ENCODE measurements at places on chromosomes 7 and 10. TPM values are rescaled to one million over a fixed set of nuclear protein-coding genes. Genes with fewer than 3 reads are reported as not detected.

The C7orf57 gene
- total RNA-seq: not detected

The GNGT1 gene
- total RNA-seq: not detected

The OR6V1 gene
- total RNA-seq: not detected

The ACTL6B gene
- not detected for total RNA-seq

The SLC18A3 gene
- total RNA-seq: not detected

The MINDY4 gene
- total RNA-seq: 6.3 TPM

The NDUFB8 gene
- 124 TPM for total RNA-seq

The AUTS2 gene
- total RNA-seq: 40.8 TPM

The ZNF804B gene
- not detected for total RNA-seq

The FAM241B gene
- total RNA-seq: 13.7 TPM

The FOXP2 gene
- 23.1 TPM for total RNA-seq

The ZNHIT1 gene
- total RNA-seq: 65.0 TPM

The TBC1D12 gene
- total RNA-seq: 26.3 TPM

The GPR15LG gene
- total RNA-seq: not detected

The LIMK1 gene
- total RNA-seq: 39.1 TPM

The NUDT13 gene
- 2.0 TPM for total RNA-seq

The GPR26 gene
- total RNA-seq: not detected

The CASTOR2 gene
- 10.3 TPM for total RNA-seq

The KLLN gene
- total RNA-seq: 0.72 TPM

The MGAM2 gene
- total RNA-seq: not detected

The PRSS58 gene
- not detected for total RNA-seq

The KIAA1549 gene
- 9.2 TPM for total RNA-seq

The TFR2 gene
- total RNA-seq: 0.87 TPM

The PLXNA4 gene
- total RNA-seq: 13.0 TPM

The LRRTM3 gene
- total RNA-seq: 0.15 TPM

The MGMT gene
- 13.9 TPM for total RNA-seq

The OR2A42 gene
- total RNA-seq: 0.12 TPM

The CPA4 gene
- 2.1 TPM for total RNA-seq

The SLC18A2 gene
- total RNA-seq: not detected

The CPA2 gene
- total RNA-seq: not detected

The RNLS gene
- 5.1 TPM for total RNA-seq

The MYH16 gene
- total RNA-seq: not detected

The ANKRD61 gene
- total RNA-seq: not detected

The R3HCC1L gene
- total RNA-seq: 9.9 TPM

The CPVL gene
- 4.9 TPM for total RNA-seq

The KEL gene
- total RNA-seq: 0.79 TPM

The ARHGAP22 gene
- 8.8 TPM for total RNA-seq

The EFCAB10 gene
- total RNA-seq: not detected

The MYL10 gene
- 5.1 TPM for total RNA-seq

The ZNF722 gene
- total RNA-seq: not detected

The ENTPD1 gene
- 5.2 TPM for total RNA-seq

The NAT16 gene
- not detected for total RNA-seq

The UTF1 gene
- not detected for total RNA-seq

The AP3M1 gene
- 37.0 TPM for total RNA-seq

The ATOH7 gene
- total RNA-seq: not detected

The DENND2A gene
- total RNA-seq: 16.0 TPM

The EPDR1 gene
- 20.1 TPM for total RNA-seq

The ZNF511 gene
- 33.0 TPM for total RNA-seq

The PPP1R17 gene
- total RNA-seq: not detected

The MMRN2 gene
- total RNA-seq: 0.40 TPM

The CADPS2 gene
- 0.32 TPM for total RNA-seq

The ODAD2 gene
- 1.1 TPM for total RNA-seq

The ADAM12 gene
- 166 TPM for total RNA-seq

The TNS3 gene
- 320 TPM for total RNA-seq
